ENCODE measurements at places on chromosomes 5 and 9. TPM values are rescaled to one million over a fixed set of nuclear protein-coding genes. Genes with fewer than 3 reads are reported as not detected.

GRCh38 chr5:72265032-72265877, 54.8 kb downstream of the MRPS27 start:
- H3K36me3 ChIP-seq = peaks cover 2% of the 10 kb centered on the region
- H3K27me3 ChIP-seq = no peaks in the 10 kb centered on the region
- H3K4me3 ChIP-seq = no peak overlapping the region
- H3K4me1 ChIP-seq = peaks cover 8% of the 10 kb centered on the region

DNA sequence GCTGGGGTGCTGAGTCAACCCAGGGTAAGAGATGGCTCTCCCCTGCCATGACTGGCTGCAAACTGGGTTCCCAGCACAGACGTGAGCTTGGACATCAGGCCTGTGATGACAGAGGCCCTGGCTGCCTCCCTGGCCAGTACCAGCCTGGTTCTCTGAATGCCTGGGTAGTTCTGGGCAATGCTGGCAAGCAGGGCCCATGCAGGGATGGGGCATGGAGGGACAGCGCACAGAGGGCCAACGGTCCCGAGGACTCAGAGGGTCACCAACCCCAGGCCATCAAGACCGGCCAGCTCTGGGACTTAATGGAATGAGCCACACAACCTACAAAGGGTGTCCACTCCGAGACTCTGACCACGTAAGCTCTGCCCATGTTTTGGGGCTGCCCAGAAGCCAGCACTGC, 241.4 kb downstream of the FSTL4 start:
- DNase-seq = no peak
- H3K27me3 ChIP-seq = peaks cover 60% of the 10 kb centered on the region
- H3K4me3 ChIP-seq = no peak overlapping the region
- H3K4me1 ChIP-seq = peaks cover 2% of the 10 kb centered on the region

GRCh38 chr9:12413986-12414385, 279.2 kb upstream of the TYRP1 start:
- no peak overlapping the region for H3K27ac ChIP-seq
- no peaks in the 10 kb centered on the region for H3K27me3 ChIP-seq
- H3K4me1 ChIP-seq = no peaks in the 10 kb centered on the region
- no peaks in the 10 kb centered on the region for H3K36me3 ChIP-seq

- peaks cover 3% of the 10 kb centered on the region for H3K36me3 ChIP-seq
- H3K27me3 ChIP-seq = peaks cover 63% of the 10 kb centered on the region
Observed at GRCh38 chr5:93569300-93570160, 11.5 kb downstream of the NR2F1-AS1 start.

DNA sequence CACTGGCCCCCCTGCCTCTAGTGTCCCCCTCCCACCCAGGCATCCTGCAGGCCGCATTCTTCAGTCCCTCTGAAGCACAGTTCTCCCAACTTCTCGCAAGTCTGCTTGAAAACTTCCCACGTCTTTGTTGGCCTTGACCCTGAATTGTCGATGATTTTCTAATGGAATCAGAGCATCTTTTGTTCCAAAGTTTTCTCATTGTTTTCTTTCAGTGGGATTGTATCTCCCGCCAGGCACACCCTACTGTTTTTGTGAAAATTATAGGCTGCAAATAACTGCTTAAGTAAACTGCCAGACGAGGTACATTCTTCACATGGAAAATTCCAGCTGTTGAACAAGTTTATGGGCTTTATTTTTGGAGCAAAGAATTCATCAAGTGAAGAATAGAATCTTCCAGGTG, 122.6 kb upstream of the SLC25A48 start:
- no peak overlapping the region for H3K4me3 ChIP-seq
- no peak overlapping the region for H3K27ac ChIP-seq
- no peak for DNase-seq

GRCh38 chr9:24545285-24545684, 412 bp downstream of the IZUMO3 start:
- DNase-seq = no peak
- H3K4me3 ChIP-seq = no peak overlapping the region
- no peaks in the 10 kb centered on the region for H3K27me3 ChIP-seq
- no peak overlapping the region for H3K27ac ChIP-seq

Gene NOP16
- total RNA-seq = 17.9 TPM

Gene NPR3
- 0.50 TPM for total RNA-seq

Gene CER1
- not detected for total RNA-seq
